ENCODE measurements at places on chromosomes 13 and 19. TPM values are rescaled to one million over a fixed set of nuclear protein-coding genes. Genes with fewer than 3 reads are reported as not detected.

The ZNF791 gene
- total RNA-seq: 17.5 TPM

The MLLT1 gene
- 6.5 TPM for total RNA-seq

The HIPK4 gene
- not detected for total RNA-seq

The CCDC106 gene
- total RNA-seq: 2.5 TPM

The CFAP97D2 gene
- not detected for total RNA-seq

The PLA2G4C gene
- 3.2 TPM for total RNA-seq

The LILRB4 gene
- total RNA-seq: not detected

The PRODH2 gene
- not detected for total RNA-seq

The SSC5D gene
- total RNA-seq: 38.0 TPM

All from uterine smooth muscle cell (primary cell).